ENCODE measurements at places on chromosomes 3 and 15. TPM values are rescaled to one million over a fixed set of nuclear protein-coding genes. Genes with fewer than 3 reads are reported as not detected.

The C3orf70 gene
- total RNA-seq = not detected

The PATL2 gene
- 2.6 TPM for total RNA-seq

The DAZL gene
- not detected for total RNA-seq

The STIMATE gene
- total RNA-seq = 3.6 TPM

The MORC1 gene
- total RNA-seq = 0.02 TPM

The NXPE3 gene
- total RNA-seq = 19.2 TPM

The XCR1 gene
- not detected for total RNA-seq

The SHC4 gene
- total RNA-seq = 1.0 TPM

The MYO5C gene
- 2.5 TPM for total RNA-seq

The OR5H15 gene
- not detected for total RNA-seq

The MLF1 gene
- total RNA-seq = 38.6 TPM

All from M059J (cell line).